ENCODE measurements at places on chromosomes 12 and 14. TPM values are rescaled to one million over a fixed set of nuclear protein-coding genes. Genes with fewer than 3 reads are reported as not detected.

GPR84 gene
- 0.22 TPM for polyA plus RNA-seq

MYO1A gene
- polyA plus RNA-seq, result 0.39 TPM

COCH gene
- 4.7 TPM for polyA plus RNA-seq

METTL25 gene
- polyA plus RNA-seq, result 19.6 TPM

CCDC77 gene
- polyA plus RNA-seq, result 24.8 TPM

KLRC2 gene
- not detected for polyA plus RNA-seq

NINJ2 gene
- 1.4 TPM for polyA plus RNA-seq

IQSEC3 gene
- polyA plus RNA-seq, result 7.3 TPM

NDRG2 gene
- polyA plus RNA-seq, result 179 TPM

HCAR3 gene
- 0.67 TPM for polyA plus RNA-seq

KRT83 gene
- not detected for polyA plus RNA-seq

SDR9C7 gene
- 0.11 TPM for polyA plus RNA-seq

KRT73 gene
- not detected for polyA plus RNA-seq

TAS2R46 gene
- 0.22 TPM for polyA plus RNA-seq

VASH1 gene
- polyA plus RNA-seq, result 34.5 TPM

GPRC5A gene
- 8.4 TPM for polyA plus RNA-seq

VRK1 gene
- 26.6 TPM for polyA plus RNA-seq

ACVRL1 gene
- 34.3 TPM for polyA plus RNA-seq

DENR gene
- polyA plus RNA-seq, result 91.1 TPM

TMEM117 gene
- polyA plus RNA-seq, result 14.9 TPM

AKAP3 gene
- polyA plus RNA-seq, result 5.0 TPM

CLEC9A gene
- polyA plus RNA-seq, result 0.38 TPM

ADAM20 gene
- polyA plus RNA-seq, result 0.10 TPM

TRIM9 gene
- polyA plus RNA-seq, result 2.2 TPM

FOXN4 gene
- 1.8 TPM for polyA plus RNA-seq

AP5M1 gene
- 65.6 TPM for polyA plus RNA-seq

LRP6 gene
- polyA plus RNA-seq, result 62.0 TPM

HOMEZ gene
- 27.5 TPM for polyA plus RNA-seq

KRT2 gene
- polyA plus RNA-seq, result not detected

KLHL33 gene
- polyA plus RNA-seq, result 0.50 TPM

CCDC60 gene
- not detected for polyA plus RNA-seq

BDKRB2 gene
- polyA plus RNA-seq, result 3.7 TPM

KRT3 gene
- polyA plus RNA-seq, result not detected

JAG2 gene
- 7.3 TPM for polyA plus RNA-seq

PLBD1 gene
- polyA plus RNA-seq, result 40.7 TPM

KRT78 gene
- not detected for polyA plus RNA-seq

METTL17 gene
- 80.0 TPM for polyA plus RNA-seq

PTPRB gene
- 23.2 TPM for polyA plus RNA-seq

KRT72 gene
- polyA plus RNA-seq, result not detected

All from right renal pelvis (tissue), 4 donors.